ENCODE measurements at places on chromosomes 2 and 18.

- no peak for DNase-seq
Measured at GRCh38 chr2:241720099-241720498, 14.3 kb upstream of the D2HGDH start.

GRCh38 chr2:33236482-33237385, 239.7 kb upstream of the RASGRP3 start:
- no peak for DNase-seq

DNA sequence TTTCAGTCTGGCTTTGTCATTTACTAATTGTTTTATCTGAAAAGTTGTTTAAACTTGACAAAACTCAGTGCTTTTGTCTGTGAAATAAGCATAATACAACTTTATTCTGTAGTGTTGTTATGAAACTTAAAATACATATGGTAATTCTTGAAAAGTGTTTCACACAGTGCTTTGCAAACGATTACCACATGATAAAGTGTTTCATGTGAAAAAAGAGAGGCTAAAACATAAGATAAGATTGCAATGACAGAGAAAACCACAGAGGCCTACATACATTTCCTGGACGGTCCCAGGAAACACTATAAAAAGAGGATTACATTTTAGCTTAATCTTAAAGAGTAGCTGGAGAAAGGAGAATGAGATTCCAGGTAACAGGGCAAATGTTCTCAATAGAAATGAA, 1934.6 kb upstream of the LRRTM1 start:
- no peak for DNase-seq

DNA sequence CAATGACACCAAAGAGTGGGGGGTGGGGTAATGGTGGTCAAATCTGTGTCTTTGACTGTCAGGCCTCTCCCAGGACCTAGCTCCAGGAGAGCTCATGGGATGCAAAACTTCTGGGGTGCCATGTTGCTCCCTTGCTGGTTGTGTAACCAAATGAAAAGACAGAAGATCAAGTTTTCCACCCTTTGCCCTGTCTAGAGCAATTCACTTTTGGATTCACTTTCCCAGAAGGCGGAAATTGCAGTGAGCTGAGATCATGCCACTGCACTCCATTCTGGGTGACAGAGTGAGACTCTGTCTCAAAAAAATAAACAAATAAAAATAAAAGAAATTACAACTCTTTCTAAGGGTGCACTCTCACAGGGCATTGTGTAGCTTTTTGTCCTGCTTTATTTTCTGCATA, 34.9 kb upstream of the PLA2R1 start:
- no peak for DNase-seq

- no peak for DNase-seq
Measured at GRCh38 chr2:109188898-109189297, 59.9 kb downstream of the SH3RF3 start.

- no peak for DNase-seq
Measured at GRCh38 chr2:97914691-97915213, 81.0 kb downstream of the TMEM131 start.

DNA sequence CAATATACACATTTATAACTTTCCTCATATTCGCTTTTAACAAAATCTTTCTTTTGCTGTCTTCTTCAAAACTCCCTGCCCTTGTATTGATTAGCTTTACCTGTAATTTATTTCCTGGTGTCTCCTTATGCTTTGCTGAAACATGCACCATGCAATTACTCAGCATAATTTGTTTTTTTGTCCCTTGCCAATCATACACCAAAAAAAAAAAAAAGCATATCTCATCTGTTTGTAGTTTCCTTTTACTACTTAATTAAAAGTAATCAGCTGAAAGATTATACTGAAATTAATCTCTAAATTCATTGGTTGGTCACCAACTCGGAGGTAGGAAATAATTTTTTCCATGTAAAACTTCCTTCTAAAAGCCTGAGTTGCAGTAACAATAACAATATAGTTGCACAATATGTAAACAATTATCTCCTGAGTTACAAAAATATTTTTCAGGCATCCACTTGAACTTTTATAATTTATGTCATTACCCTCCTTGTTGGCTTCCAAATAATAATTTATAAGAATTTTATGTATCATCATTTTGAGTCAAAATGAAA, 53.0 kb upstream of the ROCK1 start:
- DNase-seq, result no peak

DNA sequence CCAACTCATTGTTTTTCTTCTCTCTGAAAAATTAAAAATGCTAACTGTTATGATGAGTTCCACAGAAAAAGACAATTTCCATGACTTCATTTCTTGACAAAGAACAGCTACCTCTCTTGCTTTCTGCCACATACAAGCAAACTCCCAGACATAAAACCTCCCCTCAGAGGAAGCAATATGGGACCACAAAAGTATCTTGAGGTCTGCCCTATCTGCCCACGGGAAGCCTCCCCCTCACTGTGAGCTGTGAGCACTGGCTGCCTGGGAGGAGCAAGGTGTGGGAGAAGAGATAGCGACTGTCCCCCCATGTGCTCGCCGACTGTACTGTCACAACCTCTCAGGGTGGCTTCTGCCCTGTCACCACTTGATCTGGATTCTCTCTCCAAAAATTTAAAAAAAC, 69.7 kb upstream of the NRP2 start:
- DNase-seq, result no peak

- DNase-seq, result no peak
Measured at GRCh38 chr2:224958873-224959272, 83.4 kb downstream of the DOCK10 start.

GRCh38 chr18:79695856-79696850, 16.6 kb downstream of the CTDP1 start:
- no peak for DNase-seq

DNA sequence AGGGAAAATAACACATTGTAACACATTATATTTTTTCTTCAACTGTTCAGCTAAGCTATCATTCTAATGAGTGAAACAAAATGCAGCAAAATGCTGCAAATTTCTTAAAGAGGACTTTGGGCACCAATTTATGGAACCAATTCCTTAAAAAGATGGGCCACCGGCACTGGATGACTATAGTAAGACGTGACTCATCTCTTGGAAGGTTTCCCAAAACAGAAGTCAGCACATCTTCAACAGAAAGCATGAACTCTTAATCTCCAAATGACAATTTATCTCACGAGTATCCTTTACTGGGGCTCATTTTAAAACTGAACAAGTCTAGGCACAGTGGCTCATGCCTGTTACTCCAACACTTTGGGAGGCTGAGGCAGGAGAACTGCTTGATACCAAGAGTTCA, 213.4 kb downstream of the CDH20 start:
- DNase-seq, result no peak

DNA sequence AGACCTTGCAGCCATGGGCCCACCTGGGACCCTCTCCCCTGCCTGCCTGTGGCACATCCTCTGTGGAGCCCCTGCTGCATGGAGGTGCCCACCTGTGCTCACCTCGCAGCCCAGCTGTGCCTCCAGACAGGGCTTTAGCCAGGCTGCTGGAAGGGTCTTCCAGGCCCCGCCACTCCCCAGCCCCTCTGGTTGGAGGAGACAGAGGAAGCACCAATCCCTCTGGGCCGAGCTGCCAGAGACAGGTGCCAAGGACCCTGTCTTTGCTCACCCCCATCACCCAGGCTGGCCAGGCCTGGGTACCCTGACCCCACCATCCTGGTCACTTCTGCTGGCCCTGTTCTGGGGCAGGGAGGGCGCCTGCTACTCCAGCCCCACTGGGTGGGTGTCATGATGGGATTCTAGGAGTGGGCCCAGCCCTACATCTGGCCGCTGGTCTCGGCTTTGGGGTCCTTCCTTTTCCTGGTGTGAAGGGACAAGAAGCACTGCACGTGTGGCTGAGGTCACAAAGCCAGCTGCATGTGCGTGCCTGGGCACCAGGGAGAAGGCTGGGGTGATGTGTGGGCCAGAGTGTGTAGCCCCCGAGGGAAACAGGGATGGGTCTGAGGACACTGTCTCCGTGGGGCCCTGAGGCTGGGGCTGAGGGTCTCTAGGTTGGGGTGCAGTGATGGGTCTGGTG, 9.3 kb upstream of the NEU4 start:
- DNase-seq, result no peak

GRCh38 chr18:41038071-41038470, 917.0 kb upstream of the PIK3C3 start:
- DNase-seq, result no peak

- DNase-seq, result no peak
Measured at GRCh38 chr2:51781691-51782090, 749.8 kb upstream of the NRXN1 start.

- no peak for DNase-seq
Measured at GRCh38 chr18:4438938-4439337, 16.2 kb downstream of the DLGAP1 start.

- DNase-seq, result no peak
Measured at GRCh38 chr2:164816046-164816445, 25.6 kb downstream of the COBLL1 start.

DNA sequence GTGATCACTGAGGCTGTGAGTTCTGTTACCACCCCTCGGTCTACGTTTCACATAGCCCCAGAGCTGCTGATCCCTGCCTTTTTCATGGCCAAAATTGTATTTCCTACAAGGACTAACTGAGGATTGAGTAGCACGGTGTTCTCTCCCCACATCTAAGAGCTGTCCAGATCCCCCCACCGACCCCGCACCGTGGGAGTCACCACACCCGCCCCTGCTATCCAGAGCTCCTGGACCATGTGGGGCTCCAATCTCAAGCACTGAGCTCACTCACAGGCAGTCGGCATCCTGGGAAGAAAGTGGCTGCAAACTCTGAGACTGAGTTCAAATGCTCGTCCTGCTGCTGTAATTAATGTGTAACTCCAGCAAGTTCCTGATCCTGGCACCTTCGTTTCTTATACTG, 9.7 kb downstream of the SIX2 start:
- DNase-seq, result no peak

DNA sequence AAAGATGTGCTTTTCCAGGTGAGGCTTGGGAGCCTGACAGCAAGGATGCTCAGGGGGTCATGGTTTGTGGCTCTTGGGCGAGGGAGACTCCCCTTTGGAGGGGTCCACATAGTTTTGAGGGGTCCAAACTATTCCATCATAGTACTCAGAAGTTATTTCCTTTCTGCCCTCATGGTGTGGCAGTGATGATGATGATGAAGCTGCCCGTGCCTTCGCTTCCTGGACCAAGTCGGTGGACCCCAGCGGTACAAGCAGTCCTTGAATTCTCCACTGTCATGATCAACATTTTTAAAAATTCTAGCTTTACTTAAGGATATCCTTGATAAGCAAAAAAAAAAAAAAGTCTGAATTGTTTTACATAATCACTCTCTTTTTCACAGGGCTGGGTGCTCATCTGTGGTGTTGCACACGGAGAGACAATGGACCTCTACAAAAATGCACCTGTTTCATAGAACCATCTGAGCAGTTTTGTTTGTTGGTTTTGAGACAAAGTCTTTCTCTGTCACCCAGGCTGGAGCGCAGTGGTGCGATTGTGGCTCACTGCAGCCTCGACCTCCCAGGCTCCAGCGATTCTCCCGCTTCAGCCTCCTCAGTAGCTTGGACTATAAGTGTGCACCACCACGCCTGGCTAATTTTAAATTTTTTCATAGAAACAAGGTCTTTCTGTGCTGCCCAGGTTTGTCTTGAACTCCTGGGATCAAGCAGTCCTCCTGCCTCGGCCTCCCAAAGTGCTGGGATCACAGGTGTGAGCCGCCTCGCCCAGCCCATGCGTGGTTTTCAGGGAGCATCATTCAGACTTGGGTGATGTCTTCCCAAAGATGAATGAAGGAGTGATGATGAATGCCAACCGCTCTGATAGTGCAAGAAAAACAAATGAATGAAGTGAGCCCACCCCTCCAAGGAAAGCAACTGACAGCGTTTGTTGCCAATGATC, 271.4 kb upstream of the HDAC4 start:
- no peak for DNase-seq

DNA sequence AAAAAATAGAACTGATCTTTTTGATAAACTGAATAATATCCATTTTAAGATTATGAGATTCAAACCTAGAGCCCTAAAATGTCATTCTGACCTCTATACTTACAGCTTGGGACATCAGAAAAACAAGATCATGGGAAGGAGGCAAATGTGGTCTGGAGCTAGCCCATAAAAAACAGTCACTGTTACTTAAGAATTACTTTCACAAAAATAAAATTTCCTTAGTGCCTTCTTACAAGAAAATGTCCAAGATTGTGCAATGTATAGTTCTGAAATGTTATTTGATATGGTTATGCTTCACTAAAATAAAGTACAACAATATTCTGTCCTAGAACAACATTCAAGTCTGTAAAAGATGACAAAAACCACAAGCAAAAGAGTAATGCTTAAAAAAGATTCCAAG, 247.6 kb downstream of the DYM start:
- DNase-seq, result no peak

DNA sequence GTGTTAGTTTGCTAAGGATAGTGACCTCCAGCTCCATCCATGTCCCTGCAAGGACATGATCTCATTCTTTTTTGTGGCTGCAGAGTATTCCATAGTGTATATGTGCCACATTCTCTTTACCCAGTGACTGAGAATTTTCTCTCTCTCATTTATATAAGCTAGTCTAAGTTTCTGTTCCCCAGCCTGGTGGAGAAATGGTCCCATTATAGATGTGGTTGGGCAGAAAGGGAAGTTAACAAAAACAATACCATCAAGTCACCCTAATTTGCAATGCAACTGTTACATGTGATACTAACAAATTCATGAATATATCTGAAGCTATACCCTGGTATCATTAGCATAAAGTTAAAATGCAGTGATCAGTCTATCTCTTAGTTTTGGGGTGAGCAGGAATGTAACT, 54.0 kb downstream of the DNER start:
- no peak for DNase-seq

GRCh38 chr2:43818761-43819160, 19.9 kb downstream of the ABCG5 start:
- DNase-seq, result peak; percentile 21

DNA sequence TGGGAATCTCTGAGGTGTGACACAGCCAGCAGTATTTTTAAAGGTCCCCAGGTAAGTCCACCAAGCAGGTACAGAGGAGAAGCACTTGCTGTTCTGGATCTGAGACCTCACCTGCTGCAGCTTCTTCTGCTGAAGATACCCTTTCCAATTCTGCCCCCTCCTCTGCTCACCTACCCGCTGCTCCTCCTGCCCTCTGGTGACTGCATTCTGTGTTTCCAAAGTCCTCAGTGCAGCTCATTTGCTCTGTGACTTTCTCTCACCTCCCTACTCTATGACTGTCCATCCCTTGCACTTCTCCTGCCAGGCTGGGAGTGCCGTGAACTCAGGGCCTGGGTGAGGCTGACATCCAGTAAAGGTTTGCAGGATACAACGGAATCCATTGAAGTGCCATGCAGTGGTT, 205.2 kb upstream of the LYPD1 start:
- DNase-seq, result no peak

GRCh38 chr2:17805166-17805565, 11.1 kb upstream of the MSGN1 start:
- DNase-seq, result no peak

GRCh38 chr2:191321861-191322662, 76.9 kb downstream of the MYO1B start:
- DNase-seq, result peak; percentile 47

DNA sequence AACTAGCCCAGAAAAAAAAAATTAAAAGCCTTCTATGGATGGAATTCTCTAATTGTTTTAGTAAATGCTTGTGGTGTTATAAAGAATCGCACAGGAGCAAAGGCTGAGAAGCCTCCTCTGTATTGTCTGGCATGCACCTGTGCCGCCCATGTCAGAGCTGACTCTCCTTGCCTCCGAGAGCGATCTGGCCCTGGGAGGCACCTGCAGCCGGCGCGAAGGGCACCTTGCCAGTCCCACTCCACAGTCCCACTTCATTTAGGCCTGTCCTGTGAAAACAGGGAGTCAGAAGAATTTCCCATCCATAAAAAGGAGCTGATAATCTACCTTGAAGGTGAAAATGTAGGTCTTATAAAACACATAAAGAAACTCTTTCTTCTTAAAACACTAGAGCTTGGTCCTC, 170.9 kb upstream of the PXDN start:
- no peak for DNase-seq

Measured in MG63 (cell line).